Transverse colon (tissue), 4 donors: ENCODE measurements at places on chromosomes 1 and 21. TPM values are rescaled to one million over a fixed set of nuclear protein-coding genes. Genes with fewer than 3 reads are reported as not detected.

The CBR3 gene
- not detected for total RNA-seq

- DNase-seq, result no peak
Measured at GRCh38 chr1:14788080-14788479, 189.6 kb downstream of the KAZN start.

The RPTN gene
- not detected for total RNA-seq

- DNase-seq, result no peak
Measured at GRCh38 chr1:236686815-236687160, 489 bp downstream of the ACTN2 start.

The FAM89A gene
- 3.3 TPM for total RNA-seq

The PDZK1 gene
- 1.9 TPM for total RNA-seq

The BATF3 gene
- 0.14 TPM for total RNA-seq

The GJA8 gene
- total RNA-seq, result not detected

DNA sequence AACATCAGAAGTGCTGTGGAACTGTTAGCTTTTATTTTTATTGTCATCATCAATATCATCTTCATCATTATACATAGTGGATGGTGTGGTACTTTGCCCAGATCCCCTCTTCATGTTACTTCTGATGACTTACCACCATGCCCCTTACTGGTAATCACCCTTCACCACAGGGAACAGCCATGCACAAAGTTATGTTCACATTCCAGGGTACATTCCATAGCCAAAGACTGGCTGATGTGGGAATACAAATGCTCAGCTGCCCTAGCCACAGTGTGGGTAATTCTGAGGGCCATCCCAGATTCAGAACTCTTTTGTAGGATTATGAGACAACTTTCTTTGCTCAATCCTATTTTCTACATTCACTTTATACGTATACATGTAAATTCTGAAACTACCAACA lies 691.3 kb upstream of the CXADR start:
- no peak for DNase-seq

DNA sequence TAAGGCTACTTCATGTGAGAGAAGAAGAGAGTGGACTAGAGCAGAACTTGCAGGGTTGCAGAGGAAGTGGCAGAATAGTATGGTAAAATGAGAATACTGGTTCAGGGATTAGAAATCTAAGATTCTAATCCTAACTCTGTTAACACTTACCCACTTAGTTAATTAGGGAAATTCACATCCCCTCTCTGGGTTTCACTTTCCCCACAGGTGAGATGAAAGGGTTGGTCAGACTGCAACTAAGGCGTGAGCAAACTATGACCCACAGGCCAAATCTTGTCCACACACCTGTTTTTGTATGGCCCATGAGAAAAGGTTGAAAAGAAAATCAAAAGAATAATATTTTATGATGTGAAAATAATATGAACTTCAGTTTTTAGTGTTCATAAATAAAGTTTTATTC lies 117.5 kb downstream of the MACF1 start:
- no peak for DNase-seq

- DNase-seq, result no peak
Measured at GRCh38 chr21:14825514-14825974, 239.3 kb downstream of the NRIP1 start.
